ENCODE measurements at places on chromosomes 4 and X.

DNA sequence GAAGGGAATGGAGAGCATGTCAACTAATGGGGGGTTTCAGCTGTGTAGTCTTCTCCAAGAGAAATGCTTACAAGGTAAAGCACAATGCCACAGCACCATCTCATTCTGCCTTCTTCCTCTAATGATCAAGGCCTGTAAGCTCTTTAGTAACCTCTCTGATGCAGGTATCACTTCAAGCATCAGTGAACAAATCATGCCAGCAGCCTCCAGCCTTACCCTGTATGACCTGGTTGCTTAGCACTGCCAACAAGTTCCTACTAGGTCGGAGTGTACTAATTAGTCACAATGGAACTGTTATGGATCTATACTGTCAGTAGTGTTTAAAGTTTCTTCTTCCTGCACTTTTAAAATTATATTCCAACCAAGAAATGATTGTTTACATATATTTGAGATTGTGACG, 197.7 kb downstream of the GRID2 start:
- no peak for DNase-seq

GRCh38 chr4:18051281-18051680, 29.7 kb upstream of the LCORL start:
- no peak for DNase-seq

DNA sequence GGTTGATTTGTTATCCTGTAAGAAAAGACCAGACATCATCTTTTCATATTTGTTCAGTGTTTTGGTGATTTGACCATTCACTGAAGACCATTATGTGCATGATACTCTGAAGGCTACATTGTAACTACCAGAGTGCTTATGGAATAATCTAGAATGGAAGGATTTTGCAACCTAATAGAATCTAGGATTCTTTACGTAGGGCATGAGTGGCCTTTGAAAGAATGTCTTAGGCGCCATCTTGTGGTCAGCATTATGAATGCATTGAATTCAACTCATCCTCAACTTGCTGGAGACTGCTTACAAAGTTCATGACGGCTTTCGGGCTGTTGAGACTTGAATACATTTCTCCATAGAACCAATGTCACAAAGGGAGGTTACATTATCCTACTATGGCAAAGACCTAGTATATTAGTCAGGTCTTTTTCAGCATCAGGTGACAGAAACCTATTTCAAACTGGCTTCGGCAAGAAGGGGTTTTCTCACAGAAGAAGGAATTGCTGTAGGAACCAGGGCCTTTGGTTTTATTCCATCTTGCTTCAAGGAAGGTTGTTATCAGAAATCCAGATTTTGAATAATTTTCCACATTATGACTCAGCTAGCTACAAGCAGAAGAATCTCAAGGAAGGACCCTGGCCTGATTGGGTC, 104.1 kb downstream of the GPAT3 start:
- DNase-seq, result no peak

- DNase-seq, result no peak
These were observed 192.2 kb downstream of the MID1IP1 start for GRCh38 chrX:38993500-38993899.

- no peak for DNase-seq
These were observed 10.2 kb downstream of the CRLF2 start for GRCh38 chrX:1202251-1202650.

GRCh38 chrX:148917441-148917840, 417.0 kb downstream of the AFF2 start:
- no peak for DNase-seq

GRCh38 chr4:54872261-54872660, 214.5 kb downstream of the KIT start:
- no peak for DNase-seq

Data from activated T-helper 1 cell treated with Interleukin-2 at 50 U/mL for 16 hours (primary cell).